ENCODE measurements at places on chromosomes 2 and 18. TPM values are rescaled to one million over a fixed set of nuclear protein-coding genes. Genes with fewer than 3 reads are reported as not detected.
A peak's percentile ranks its signal among the peaks of the same experiment; 100 is the strongest.

CIB4 gene
- 0.60 TPM for total RNA-seq

WNT10A gene
- total RNA-seq: not detected

KLHL14 gene
- total RNA-seq: 0.36 TPM

POTEF gene
- total RNA-seq: not detected

ALPP gene
- total RNA-seq: not detected

RAPH1 gene
- total RNA-seq: 62.0 TPM

RAD51AP2 gene
- total RNA-seq: not detected

ABCA12 gene
- not detected for total RNA-seq

SF3B1 gene
- 337 TPM for total RNA-seq

- no peak for DNase-seq
Observed at GRCh38 chr18:5311301-5311989, 15.9 kb upstream of the ZBTB14 start.

- DNase-seq: no peak
Observed at GRCh38 chr2:110718990-110719389, 13.4 kb upstream of the ACOXL start.

GRCh38 chr2:65834771-65835475 lies 402.5 kb upstream of the SPRED2 start:
- DNase-seq: no peak

- no peak for DNase-seq
Observed at GRCh38 chr2:19900931-19901441, 797 bp downstream of the TTC32 start.

DNA sequence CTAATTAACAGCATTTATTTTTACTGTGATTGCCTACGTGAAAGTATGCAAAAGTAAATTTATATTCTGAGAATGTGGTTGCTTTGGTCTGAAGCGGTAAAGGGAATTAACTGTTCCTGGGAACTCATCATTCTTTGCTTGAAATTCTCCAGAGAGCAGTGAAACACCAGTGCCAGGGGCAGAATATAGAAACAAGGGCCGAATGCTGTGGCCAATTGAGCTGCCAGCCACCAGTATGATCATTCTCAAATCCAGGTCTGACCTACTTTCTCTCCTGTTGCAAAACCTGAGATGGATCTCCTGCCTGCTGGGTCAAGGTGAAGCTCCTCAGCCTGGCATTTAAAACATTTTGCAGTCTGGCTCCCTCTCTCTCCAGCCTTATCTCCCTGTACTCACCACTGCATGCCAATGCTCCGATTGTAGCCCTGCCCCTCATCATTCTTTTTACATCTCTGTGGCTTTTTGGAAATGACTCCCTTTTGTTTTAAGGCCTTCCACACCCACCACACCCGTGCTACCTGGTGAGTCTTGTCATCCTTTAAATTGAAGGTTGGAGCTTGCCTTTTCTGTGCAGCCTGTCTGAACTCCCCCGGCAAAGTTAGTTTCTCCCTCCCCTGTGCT lies 94.5 kb upstream of the TMEM178A start:
- DNase-seq: no peak

DNA sequence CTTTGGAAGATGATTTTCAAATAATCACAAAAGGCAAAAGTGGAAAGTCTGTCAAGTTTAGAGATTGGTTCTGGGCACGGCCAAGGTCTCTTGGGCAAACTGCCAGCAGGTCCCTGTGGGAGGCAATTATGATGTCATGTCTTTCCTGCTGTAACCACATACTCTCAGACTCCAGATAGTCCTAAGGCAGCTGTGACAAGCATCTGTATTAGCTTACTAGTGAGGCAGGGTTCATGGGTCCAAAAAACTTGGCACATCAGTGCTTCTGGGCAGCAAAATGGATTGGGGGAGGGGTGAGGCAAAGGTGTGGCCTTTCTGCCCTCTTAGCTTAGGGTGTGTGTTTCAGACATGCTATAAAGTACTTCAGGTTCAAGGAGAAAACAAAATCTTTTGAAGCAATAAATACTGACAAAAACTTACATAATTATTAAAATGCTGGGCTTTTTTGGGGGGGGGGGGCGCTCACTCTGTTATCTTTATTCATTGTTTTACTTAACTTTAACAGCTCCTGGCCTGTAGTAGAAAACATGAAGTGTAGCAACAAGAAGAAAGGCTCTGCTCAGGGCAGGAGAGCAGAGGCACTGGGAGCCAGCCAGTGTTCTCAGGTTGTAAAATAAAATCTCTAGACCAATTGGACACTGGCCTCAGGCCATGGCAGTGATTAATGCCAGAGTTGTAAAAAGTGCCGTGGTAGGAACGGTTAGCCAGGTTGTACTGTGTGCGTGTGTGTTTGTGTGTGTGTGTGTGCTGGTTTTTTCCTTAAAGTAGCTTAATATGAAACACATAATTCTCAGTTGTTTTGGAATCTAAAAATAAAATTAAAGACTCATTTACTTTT lies 14.3 kb upstream of the TANC1 start:
- DNase-seq: peak; percentile 81

DNA sequence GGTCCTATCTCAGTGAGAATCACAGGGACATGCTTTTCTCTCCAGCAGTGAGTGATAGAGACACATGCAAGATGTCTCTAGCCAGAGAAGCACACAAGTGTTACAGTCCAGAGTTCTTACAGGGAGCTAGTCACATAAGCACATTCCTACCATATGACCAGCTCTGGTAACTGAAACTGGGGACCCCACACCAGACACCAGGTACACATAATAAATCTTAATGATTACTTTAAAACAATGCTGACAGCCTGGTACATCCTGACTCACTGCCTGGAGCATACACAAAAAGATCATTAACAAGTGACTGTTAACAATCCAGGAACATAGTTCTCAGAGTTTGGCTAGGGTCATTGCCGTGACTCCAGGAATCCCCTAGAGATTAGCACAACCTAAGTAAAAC lies 53.6 kb downstream of the GALNT1 start:
- no peak for DNase-seq

- no peak for DNase-seq
Observed at GRCh38 chr2:16584824-16585540, 80.7 kb downstream of the CYRIA start.

DNA sequence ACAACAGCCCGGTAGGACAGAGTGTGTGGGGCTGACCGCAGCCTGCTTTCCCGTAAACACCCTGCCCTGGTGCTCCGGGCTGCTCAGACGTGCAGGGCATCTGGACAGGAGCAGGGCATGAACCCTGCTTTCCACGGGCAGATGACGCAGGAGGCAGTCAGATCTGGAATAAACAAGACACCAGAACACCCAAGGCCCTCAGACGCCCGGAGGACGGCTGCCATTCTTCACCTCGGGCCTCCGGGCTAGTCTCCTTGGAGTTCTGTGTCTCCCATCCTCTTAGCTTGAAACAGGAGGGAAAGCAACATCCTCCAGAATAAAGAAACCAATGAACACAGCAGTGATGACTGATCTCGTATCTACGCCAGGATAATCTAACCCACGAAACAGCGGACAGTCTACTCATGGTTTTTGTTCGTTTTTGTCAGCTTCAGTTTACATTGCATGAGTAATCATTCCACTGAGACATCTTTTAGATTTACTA lies 7.3 kb downstream of the PXDN start:
- peak; percentile 67 for DNase-seq

DNA sequence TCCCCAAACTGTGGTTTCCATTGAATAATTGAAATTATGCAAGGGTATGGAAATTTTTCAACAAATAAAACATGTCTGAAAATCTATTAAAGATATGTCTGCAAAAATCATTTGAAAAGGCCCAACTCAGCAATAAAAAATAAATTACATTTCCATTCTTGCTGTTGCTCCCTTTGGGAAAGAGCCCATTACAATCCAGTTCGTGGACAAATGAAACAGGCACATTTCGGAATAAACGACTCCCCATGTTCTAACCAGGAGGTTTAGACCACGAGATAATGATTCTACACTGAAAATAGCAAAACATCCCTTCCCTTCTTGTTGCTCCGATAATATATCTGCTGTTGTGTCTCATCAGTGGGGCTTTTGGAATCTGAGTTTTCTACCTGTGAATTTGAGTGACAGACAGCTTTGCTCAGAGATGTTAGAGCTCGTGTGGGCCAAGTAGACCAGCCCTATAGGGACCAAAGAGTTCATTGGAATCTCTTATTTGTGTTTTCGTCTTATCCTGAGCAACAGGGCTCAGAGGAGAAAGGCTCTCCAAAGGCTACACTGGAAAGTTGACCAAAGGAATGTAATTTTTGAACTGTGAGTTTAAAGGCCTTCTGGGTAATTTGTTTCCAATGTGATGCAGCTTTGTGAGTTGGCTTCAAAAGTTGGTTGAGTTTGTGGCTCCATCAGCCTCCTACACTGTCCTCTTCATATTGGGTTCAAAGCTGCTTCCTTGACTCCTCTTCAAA lies 119.5 kb downstream of the ACTR3 start:
- DNase-seq: no peak

- peak; percentile 83 for DNase-seq
Observed at GRCh38 chr2:182642328-182642727, 73.7 kb upstream of the DNAJC10 start.

DNA sequence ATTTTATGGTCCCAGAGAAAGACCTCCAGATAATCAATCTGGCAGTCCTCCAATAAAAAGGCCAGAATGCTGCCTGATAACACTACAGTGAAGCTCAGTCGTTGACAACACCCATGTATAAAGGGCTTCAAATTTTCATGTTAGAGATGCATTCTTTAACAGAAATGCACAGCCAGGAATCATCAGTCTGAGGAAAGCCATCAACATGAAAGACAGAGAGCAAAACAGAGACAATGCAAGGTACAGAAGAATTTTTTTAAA lies 13.8 kb downstream of the BABAM2 start:
- no peak for DNase-seq

DNA sequence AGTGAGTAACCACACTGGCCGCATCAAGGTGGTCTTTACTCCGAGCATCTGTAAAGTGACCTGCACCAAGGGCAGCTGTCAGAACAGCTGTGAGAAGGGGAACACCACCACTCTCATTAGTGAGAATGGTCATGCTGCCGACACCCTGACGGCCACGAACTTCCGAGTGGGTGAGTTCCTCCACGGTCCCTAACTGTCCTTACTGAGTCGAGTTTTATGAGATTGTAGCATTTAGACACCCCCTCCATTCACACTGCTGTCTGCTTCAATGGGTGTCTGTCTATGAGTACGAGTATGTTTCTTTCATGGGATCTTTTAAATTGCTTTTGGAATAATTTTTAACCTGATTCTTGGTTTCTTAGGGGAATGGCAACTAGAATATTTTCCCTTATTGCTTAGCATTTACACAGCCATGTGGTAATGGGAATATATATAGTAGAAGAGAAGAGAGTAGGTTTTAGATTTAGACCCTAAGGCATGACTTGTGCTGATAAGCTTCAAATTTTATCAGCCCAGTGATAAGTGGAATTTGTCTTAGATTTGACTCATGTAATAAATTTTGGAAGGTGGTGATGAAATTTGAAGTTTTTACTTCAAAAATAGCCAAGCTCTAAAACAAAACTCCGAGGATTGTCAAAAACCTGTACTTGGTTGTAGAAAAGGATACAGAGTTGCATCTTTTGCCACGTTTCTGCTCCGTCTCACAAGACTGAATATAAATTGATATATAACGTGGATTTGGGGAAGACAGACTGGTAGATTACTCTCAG lies 188.2 kb downstream of the LTBP1 start:
- no peak for DNase-seq

- DNase-seq: no peak
Observed at GRCh38 chr2:152563764-152564163, 153.5 kb downstream of the PRPF40A start.

DNA sequence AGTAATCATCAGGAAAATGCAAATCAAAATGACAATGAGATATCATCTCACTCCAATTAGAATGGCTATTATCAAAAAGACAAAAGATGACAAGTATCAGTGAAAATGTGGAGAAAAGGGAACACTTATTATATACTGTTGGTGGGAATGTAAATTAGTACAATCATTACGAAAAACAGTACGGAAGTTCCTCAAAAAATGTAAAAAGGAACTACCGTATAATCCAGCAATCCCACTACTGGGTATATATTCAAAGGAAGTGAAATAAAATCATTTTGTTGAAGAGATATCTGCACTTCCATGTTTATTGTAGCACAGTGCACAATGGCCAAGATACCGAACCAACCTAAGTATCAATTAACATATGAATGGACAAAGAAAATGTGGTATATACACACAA lies 52.4 kb upstream of the TEX51 start:
- DNase-seq: no peak

DNA sequence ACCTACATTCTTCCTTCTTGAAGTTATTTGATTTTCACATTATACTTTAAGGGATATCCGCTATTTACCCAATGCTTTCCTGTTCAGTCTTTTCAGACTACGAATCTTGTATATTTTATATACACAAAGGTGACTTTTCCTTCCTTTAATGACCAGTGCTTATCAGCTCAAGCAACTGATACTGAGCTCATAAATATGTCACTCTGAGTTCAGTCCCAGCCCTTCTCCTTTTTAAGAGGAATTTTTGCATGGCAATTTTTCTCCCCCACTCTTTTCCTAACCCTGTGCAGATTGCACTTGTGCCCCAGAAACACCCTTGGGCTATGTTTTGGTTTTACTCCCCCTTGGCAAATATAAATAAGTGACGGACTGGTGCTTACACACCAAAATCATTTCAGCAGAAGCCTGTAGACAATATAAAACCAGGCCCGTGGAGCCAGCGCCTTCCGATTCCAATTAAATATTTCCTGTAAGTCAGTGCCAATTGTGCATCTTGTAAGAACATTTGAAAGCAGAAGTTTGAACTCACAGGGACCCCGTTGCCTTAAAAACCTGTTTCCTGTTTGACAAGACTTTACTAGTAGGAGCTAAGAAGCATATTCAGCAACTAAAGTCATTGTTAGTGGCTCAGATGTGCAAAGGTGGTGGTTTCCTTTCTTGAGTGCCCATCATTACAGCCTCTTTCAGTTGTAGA lies 66.3 kb upstream of the GATA6 start:
- DNase-seq: no peak

GRCh38 chr2:106789185-106789584 lies 96.8 kb downstream of the ST6GAL2 start:
- no peak for DNase-seq

DNA sequence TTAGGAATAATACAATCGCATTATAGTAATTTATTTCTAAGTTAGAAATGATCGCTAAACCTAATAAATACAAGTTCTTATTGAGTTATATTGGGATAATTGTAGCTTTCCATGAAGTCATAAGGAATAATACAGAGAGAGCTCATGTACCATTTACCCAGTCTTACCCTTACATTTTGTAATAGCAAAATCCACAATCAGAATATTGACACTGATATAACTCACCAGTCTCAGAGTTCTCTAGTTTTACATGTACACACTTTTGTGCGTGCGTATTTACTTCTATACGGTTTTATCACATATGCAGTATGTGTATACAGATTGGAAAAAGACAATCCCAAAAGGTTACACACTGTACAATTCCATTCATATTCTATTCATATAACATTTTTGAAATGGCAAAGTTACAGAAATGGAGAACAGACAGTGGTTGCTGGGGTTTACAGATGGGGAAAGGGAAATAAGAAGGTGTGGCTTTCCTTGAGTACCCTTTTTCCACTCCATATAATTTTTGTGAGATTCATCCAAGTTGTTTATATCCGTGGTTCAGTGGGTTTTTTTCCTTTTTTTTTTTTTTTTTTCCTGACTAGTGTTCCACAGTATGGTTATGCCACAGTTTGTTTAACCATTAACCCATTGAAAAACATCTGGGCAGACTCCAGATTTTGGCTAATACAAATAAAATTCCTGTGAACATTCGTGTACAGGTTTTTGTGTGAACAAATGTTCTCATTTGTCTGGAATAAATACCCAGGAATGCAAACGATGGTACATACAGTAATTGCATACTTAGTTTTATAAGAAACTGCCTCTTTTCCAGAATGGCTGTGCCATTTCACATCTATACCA lies 117.2 kb downstream of the HNMT start:
- no peak for DNase-seq

- DNase-seq: no peak
Observed at GRCh38 chr18:34918856-34919255, 122.4 kb upstream of the MAPRE2 start.
